ENCODE measurements at places on chromosomes 2 and 18. TPM values are rescaled to one million over a fixed set of nuclear protein-coding genes. Genes with fewer than 3 reads are reported as not detected.

The MC4R gene
- not detected for total RNA-seq

The MOGAT1 gene
- total RNA-seq, result not detected

The UGT1A5 gene
- total RNA-seq, result not detected

The RAD51AP2 gene
- not detected for total RNA-seq

The MRPL44 gene
- total RNA-seq, result 19.1 TPM

The NXPH2 gene
- 0.33 TPM for total RNA-seq

The ZNF396 gene
- total RNA-seq, result 3.5 TPM

The PXDN gene
- 430 TPM for total RNA-seq

All from smooth muscle cell of the pulmonary artery (primary cell).